Psoas muscle (tissue), 8 donors: ENCODE measurements at places on chromosomes 1 and 21. TPM values are rescaled to one million over a fixed set of nuclear protein-coding genes. Genes with fewer than 3 reads are reported as not detected.

GRCh38 chr1:113541106-113541505 is 150.8 kb downstream of the MAGI3 start:
- no peak for DNase-seq

HES5 gene
- total RNA-seq = 0.52 TPM

ST6GALNAC5 gene
- total RNA-seq = 0.07 TPM

ZNF593OS gene
- 4.2 TPM for total RNA-seq

AMY1B gene
- not detected for total RNA-seq

- DNase-seq = no peak
These were observed 281.6 kb downstream of the BRINP3 start for GRCh38 chr1:190196020-190196419.

PLEKHG5 gene
- 2.6 TPM for total RNA-seq

OVAAL gene
- not detected for total RNA-seq

GRCh38 chr1:90708826-90709225 is 8.3 kb downstream of the BARHL2 start:
- no peak for DNase-seq
